ENCODE measurements at places on chromosomes 2 and 18.

GRCh38 chr2:216354306-216354705 is 18.0 kb downstream of the MARCHF4 start:
- no peak for DNase-seq

DNA sequence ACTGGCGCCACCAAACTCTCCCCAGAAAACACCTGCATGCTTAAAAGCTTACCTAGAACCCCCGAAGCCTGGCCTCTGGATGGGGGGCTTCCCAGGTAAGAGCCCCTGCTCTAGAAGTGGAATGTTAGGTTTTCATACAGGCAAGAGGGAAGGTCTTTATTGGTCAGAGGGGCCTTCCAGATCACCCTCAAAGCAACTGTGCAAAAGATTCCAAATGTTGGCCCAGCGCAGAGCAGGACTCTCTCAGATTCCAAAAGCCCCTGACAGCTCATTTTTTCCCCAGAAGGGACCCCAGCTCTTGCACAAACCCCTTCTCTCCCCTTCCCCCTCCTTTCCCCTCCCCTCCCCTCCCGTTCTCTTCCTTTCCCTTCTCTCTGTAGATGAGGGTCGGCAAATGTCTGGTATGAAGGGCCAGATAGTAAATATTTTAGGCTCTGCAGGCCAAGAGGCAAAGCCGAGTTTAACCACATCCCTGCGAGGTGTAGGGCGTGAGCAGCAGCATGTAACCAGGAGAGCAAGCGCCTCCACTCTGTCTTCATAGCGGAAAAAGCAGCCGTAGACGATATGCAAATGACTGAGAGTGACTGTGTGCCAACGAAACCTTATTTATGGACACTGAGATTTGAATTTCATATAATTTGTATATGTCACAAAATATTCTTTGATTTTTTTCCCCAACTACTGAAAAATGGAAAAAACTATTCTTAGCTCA is 116.9 kb downstream of the SMAD7 start:
- DNase-seq = no peak

GRCh38 chr18:35729991-35730668 is 148.6 kb downstream of the GALNT1 start:
- DNase-seq = no peak

DNA sequence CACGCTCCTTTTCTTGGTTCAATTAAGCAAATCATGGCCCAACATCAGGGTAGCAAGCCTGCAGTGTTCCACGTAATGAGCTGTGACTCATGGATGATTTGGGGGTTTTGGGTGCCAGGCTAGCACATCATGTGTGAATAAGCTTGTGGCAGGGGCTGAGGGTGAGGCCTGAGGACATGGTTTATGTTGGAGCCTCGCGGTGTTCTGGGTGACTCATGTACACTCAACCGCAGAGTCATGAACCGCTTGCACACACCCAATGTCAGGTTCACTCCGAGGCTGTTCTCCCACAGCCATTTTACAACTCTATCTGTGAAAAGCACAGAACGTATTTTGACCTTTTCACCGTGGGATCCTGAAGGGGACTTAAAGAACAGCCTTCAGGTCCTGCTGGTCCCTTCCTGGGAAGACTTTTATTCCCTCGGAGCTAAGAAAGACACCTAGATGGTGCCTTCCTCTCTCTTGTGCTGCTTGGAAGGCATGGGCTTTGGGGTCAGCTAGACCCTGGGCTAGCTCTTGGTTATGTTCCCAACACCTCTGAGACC is 139.9 kb upstream of the ZEB2 start:
- peak; percentile 39 for DNase-seq

DNA sequence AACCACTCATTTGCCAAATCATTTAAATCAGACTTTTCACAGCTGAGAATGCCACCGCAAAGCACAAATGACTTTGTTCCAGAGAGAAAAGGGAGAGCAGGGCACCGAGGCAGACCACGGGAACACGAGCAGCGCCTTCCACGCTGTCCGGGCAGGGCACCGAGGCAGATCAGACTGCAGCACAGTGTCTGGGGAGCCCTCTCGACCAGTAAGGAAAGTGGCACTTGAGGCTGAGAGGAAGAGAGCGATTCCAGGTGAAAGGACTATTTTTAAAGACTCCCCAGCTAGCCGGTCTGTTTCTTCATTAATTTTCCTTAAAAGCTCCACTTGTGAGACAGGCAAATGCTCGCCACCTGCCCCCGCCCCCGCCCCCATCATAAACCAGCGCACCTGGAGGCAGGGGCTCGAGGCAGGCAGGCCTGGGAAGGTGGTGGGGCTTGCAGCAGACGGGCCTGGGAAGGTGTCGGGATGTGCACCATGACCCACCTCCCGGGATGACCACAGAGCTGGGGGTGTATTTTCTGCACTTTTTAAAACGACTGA is 80.9 kb upstream of the CTDP1 start:
- DNase-seq = no peak

DNA sequence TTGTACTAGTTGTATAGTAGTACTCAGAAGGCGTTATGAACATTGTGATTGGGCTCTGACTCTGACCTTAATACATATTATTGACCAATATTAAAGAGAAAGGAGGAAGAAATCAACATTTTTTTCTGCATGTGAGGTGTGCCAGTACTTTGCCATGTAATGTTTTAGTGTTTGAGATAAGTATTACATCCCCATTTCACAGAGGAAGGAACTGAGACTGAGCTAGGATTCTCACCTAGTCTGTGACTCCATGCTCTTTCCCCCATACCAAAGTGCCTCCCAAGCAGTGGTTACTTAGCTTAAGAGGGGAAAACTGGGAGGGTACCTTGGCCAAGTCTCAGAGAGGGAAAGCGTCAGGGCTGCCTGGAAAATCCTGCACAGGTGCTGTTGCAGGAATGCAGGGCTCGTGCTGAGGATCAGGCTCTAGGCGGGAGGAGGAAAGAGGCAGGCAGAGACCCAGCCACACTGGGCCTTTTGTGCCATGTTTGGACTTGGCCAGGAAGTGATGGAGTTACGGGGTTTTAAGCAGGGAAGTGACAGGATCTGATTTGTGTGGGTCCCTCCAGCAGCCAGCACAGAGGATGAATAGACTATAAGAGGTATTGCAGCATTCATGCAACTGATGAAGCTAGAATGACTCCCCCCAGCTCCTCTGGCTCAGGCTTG is 1.7 kb downstream of the PNKD start:
- no peak for DNase-seq

- DNase-seq = no peak
Observed at GRCh38 chr2:199219551-199219950, 238.2 kb downstream of the SATB2 start.

- no peak for DNase-seq
Observed at GRCh38 chr18:11388755-11389680, 220.4 kb upstream of the SLC35G4 start.

- no peak for DNase-seq
Observed at GRCh38 chr2:54430649-54431048, 25.5 kb upstream of the SPTBN1 start.

DNA sequence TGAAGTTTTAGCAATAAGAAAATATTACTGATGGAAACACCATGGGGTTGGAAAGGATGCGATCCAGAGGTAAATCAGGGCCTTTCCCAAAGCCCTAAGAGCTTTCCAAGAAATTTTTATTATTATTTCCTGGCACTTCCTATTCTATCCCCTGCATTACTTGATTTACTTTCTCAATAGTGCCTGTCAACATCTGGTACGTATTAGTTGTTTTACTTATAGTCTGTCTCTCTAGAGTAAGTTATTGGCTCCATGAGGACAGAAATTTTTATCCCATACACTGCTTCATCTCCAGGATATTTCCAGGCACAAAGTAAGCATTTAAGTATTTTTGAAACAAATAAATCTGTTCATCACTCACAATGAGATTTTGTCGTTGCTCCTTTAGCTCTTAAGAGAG is 18.1 kb downstream of the PPP4R1 start:
- DNase-seq = no peak

DNA sequence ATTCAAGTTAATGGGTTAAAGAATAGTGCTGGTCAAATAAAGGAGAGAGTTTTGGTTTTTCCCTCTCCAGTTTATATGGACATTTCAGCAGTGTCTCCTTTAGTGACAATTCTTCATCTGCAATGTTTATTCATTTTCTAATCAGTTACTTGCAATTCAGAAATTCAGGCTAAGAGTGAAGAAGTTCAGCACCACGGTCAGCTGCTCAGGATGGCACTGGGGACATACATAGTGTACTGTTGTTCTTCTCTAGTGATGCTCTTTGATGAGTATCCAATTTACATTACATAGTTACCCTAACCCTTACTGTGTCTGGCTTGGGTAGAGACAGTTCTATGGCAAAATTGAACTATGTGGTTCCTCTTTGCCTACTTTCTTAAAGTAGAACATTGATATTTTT is 412.7 kb downstream of the CNTNAP5 start:
- DNase-seq = no peak

- DNase-seq = no peak
Observed at GRCh38 chr2:63789338-63790020, 52.2 kb upstream of the UGP2 start.

DNA sequence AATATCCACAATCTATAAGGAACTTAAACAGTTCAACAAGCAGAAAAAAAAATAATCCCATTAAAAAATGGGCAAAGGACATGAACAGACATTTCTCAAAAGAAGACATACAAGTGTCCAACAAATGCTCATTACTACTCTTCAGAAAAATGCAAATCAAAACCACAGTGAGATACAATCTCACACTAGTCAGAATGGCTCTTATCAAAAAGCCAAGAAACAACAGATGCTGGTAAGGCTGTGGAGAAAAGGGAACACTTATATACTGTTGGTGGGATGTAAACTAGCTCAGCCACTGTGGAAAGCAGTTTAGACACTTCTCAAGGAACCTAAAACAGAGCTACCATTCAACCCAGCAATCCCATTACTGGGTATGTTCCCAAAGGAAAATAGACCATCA is 7.2 kb upstream of the CRYGB start:
- no peak for DNase-seq

DNA sequence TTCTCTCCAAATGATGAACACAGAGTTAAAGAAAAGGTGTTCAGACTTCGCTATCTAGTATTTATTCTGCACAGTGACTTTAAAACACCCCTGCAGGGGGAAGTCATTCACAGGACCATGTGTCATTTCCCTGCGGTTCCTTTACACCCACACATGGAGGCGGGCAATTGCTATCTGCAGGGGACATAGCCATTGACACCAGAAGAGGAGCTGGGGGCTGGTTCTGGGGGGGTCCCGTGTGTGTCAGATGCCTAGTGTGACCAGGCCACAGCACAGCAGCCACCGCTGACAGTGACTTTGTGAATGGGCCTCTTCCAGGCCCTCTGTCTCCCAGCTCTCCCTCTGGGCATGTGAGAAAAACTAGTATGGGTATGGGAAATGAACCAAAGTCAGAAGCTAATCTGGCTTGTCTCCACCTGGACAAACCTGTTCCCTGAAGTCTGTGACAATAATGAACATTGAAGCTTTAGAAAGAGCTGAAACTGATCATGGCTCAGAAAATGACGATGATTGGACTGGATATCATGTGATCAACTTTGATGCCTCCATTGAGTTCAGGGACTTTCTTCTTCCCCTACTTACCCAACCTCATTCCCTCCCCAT is 7.5 kb upstream of the GBX2 start:
- no peak for DNase-seq

DNA sequence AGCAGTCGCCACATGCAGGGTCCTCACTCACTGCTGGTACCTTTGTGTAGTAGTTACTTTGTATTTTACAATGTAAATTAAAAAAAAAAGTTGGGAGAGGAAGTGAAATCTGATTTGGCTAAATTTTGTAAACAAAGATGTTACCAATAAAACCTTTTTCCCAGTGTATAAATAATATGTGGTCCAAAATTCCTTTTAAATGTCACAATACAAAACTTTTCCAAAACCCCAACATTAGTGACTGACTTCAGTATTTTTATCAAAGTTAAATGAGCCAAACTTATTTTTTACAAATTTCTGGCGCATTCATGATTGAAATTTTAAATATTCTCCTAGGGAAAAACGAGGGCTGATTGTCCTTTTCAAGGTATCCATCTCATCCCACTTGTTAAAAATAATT is 239.9 kb downstream of the AGAP1 start:
- no peak for DNase-seq

GRCh38 chr2:148273158-148273691 is 252.3 kb downstream of the MBD5 start:
- no peak for DNase-seq

DNA sequence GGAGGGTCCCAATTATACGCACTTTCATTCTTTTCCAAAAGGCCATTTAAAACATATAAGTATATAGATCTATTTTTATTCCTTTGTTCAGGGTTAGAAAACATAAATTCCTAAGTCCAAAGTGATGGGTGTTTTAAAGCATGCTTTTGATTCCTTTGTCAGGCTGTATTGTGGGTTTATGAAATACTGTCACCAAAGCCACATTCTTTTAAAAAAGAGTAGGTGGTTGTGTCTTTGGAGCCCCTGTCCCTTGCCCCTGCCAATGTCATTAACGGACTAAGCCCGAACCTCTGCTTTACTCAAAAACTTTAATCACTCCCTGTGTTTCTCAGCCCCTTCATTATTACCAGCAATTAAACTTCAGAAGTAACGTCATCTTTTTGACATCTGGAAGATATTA is 104.9 kb upstream of the APCDD1 start:
- DNase-seq = no peak

DNA sequence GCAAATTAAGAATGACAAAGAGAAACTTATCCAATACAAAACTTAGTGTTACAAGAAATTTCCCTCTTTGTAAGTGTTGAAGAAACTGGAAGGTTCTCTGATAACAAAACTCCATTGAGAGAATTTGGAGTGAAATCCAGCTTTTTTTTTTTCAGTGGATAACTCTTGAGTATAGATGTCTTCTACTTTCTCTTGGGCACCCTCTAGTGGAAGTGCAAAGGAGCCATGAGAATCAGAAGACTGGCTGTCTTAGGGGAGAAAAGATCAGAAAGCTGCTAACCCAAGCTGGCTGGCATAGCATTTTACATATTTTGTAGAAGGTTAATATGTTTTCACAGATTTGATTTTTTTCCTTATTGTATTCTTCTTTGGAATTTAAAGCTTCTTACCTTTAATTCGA is 138.8 kb upstream of the SATB2 start:
- no peak for DNase-seq

- no peak for DNase-seq
Observed at GRCh38 chr2:96783388-96783787, 22.7 kb downstream of the CNNM4 start.

- DNase-seq = no peak
Observed at GRCh38 chr2:70720124-70720523, 47.9 kb downstream of the ADD2 start.

DNA sequence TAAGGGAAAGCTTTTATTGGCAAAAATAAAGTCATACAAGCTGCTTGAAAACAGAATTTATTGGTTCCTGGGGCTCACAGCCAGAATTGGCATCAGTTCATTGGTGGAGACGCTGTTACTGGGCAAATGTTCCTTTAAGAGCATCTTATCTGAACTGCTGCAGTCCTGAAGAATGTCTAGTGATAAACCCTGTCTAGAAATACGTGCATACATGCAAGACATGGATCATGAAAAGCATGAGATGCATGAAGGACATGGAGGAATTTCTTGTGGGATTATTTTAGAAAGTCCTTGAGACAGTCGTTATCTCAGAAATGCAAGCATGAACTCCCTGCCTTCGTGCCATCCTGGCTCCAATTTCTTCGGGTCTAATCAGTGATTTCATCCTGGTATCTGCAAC is 32.5 kb upstream of the FHOD3 start:
- no peak for DNase-seq

- DNase-seq = no peak
Observed at GRCh38 chr2:9380702-9381628, 42.4 kb downstream of the ITGB1BP1 start.
